ENCODE measurements at places on chromosomes 16 and 17.

DNA sequence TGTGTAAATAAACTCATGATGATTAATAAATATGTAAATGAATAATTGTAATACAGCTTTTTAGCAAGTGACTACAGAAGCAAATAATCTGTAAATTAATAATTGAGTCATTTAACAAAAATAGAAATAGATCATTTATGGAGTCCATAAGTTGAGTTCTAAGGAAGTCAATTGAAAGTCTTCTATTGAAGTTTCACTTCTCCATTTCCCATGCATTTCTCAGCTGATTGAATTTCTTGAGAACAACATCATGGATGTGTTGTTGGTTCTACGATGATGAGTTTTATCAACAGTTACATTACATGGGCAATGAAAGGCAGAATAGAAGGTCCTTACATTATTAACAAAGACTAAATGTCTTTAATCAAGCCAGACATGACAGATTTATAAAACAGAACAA, 290.4 kb downstream of the MAP2K6 start:
- no peak for DNase-seq

- DNase-seq = no peak
These were observed 283.1 kb upstream of the TNRC6C start for GRCh38 chr17:77675411-77675810.

- no peak for DNase-seq
These were observed 30.0 kb downstream of the WFDC1 start for GRCh38 chr16:84324434-84325262.

DNA sequence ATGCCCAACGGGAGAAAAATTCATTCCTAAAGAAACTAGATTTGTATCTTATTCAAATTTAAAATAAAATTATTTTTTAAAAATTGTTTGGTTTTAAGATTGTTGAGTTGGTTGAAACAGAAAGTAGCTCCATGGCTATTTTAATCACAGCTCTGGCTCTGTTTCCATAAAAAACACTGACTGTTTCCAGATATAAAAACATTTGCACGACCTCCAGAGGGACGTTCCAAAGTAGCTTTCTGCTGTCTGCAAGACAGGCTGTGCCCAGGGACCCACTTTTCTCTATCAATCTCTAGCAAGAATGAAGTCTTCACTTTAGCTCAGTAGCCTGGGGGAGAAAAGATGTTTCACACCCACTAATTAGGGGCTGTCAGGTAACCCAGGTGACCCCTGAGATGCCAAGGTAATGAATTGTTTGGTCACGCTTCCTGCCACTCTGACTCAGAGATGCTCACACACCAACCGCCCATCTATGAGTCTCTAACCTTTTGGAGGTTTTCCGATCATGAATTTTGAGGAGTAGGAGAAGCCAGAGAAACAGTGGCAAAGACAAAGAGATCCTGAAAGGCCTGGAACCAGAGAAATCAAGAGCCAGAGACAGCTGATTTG, 220.1 kb upstream of the SOX9 start:
- DNase-seq = no peak

GRCh38 chr17:39236981-39237441, 11.3 kb upstream of the STAC2 start:
- DNase-seq = no peak

GRCh38 chr16:35642322-35642835, 2183.0 kb downstream of the TP53TG3F start:
- DNase-seq = no peak

DNA sequence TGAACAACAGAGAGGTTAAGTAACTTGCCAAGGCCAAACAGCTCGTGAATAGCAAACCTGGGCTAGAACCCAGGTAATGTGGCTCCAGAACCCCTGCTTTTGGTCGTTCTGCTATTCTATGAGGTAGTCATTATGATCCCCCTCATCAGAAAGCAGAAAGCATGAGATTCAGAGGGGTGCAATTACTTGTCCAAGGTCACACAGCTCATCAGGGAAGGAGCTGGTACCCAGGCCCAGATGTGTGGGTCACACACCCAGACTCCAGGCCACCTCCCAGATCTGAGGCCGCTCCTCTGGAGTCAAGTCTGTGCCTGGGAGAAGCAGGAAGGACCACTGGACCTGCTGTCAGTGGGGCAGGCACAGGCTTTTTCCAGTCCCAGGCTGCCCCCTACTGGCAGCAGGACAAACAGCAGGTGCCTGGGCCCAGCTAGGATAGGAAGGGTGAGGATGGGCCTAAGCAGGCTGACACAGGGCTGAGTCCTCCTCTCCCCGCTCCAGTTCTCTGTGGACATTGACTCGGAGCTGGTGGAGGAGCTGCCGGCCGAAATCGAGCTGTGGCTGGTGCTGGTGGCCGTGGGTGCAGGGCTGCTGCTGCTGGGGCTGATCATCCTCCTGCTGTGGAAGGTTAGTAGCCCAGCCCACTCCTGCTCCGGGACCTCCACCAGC, 7.8 kb upstream of the PDK2 start:
- DNase-seq = peak; percentile 81

- DNase-seq = no peak
These were observed 3.2 kb downstream of the MPV17L start for GRCh38 chr16:15398618-15399316.

DNA sequence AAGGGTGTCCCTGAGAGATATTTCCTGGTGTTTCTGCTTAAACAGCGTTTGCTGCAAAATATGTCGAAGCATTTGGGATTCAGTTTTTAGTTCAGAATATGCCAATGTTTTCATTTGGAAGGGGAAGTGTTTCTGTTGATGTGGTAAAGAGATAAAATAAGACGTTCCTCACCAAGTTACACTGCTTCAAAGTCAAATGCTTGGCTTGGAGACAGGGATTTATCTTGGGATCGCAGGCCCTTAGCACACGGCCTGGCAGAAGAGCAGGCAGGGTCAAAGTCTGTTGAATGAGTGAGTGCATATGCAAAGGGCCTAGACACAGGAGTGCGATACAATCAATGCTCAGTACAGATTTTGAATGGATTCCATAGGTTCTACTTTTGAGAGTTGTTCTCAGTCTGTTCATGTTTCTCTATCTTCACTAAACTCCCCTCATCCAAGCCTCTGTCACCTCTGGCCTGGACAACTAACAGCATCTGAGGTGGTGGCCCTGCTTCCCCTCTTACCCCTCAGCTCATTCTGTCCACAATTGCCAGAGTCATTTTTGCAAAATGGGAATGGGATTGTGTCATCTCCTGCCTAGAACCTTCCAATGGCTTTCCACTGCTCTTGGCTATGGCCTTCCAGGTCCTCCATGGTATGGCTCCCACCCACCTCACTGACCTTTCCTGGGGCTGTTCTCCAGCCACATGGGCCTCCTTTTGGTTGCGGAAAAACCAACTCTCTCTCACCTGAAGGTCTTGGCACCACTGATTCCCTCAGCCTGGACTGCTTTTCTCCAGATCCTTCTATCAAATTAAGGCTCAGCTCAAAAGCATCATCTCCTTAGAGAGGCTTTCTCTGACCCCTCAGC, 3.2 kb downstream of the DEXI start:
- DNase-seq = no peak

GRCh38 chr17:50325906-50326305, 20.0 kb upstream of the XYLT2 start:
- no peak for DNase-seq

DNA sequence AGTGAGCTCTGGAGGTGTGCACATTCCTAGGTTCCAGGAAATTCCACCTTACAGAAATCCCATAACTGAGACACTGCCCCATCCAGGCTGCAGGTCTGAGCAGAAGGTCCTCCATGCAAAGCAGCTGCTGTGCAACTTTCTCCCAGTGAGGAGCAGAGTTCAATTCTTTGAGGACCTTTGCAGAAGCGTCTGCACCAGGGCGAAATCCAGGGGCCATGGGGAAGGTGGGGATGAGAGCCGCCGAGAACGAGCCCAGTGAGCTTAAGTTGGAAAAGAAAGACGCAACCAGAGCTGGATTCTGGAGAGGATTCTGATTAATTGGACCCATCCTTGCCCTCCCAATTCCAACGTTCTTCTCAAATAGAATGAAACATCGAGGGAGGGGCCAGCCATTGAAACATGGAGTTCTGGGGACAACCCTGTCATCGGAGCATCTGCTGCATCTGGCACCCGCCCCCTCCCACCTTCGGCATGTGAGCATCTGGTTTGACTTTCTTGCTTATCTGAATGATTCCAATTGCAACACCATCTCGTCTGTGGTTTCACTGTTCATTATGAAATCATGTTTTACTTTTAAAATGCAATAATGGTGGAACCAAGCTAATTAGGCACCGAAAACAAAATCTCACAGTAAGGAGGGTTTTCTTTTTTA, 190.6 kb upstream of the FOXF1 start:
- peak; percentile 12 for DNase-seq

DNA sequence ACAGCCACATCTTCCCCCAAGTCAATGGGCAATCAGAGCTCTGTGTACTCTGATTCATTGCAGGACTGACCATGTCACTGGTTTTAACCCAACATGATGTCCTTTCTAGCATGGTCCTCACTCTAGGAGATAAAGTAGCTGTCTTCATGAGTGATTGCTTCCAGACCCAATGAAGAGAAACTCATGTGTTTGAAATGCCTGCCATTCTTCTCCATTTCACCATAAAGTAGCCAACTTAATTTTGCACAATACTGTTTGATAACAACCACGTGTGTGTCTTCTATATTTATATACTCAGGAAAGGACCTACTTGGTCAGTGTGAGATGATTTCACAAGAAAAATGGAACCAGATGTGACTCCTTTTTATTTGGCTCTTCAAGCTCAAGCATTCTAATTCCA, 172.5 kb downstream of the AXIN2 start:
- DNase-seq = no peak

DNA sequence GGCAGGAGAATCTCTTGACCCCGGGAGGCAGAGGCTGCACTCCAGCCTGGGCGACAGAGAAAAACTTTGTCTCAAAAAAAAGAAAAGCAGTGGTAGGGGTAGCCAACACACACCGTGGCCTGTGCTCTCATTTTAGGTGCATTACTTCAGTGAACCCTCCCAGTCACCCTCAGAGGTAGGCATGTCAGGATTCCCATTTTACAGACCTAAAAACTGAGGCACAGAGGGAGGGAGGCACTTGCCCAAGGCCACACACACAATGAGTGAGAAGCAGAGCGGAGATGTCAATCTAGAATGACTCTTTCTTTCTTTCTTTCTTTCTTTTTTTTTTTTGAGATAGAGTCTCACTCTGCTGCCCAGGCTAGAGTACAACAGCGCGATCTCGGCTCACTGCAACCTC, 5.2 kb downstream of the COTL1 start:
- DNase-seq = no peak

DNA sequence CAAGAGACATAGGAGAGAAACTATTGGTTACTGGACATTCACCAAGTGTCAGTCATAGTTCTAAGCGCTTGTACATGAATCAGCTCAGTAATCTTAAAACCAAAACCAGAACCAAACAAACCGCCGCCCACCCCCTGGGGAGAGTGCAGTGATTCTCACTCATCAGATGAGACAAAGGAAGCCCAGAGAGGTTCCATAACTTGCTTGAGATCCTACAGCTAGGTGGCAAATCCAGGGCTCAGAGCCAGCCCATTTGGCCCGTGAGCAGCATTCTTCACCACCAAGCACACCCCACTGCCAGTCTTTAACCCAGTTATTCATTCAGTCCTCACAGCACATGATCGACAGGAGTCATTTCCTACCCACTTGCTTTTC, 37.2 kb upstream of the RGS9 start:
- peak; percentile 90 for DNase-seq

DNA sequence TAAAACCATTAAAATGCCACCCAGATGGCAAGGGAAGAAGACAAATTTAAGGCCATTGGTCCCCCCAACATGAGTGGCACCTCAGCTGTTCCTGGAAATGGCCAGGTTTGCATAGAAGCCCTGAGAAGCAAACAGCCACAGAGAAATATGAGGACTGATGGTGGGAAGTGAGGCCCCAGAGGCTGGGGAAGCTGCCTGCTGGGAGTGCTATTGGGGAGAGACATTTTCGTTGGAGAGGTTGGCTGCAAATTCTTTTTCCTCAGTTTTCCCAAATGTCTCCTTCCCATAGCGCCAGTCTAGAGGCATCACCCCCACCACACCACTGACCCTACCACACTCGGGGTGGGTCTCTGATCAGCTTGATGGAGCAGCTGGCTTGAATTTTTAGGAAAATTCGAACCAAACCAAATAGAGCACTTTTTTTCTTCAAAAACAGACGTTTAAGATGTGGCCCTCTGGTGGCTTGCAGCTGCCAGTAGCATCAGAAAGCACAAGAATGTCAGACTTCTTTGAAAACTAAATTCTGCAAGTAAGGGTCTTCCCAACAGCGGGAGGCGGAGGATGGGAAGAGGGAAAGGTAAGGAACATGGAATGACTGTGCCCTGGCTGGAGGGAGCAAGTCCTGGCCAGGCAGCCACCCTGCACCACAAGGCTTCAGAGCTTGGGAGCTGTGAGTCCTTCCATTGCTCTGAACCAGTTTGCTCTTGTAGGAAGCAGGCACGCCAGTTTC, 13.2 kb upstream of the SLC12A3 start:
- no peak for DNase-seq

GRCh38 chr17:76820561-76820960, 47.6 kb upstream of the MGAT5B start:
- no peak for DNase-seq

GRCh38 chr17:14903854-14904253, 361.3 kb downstream of the PMP22 start:
- no peak for DNase-seq

DNA sequence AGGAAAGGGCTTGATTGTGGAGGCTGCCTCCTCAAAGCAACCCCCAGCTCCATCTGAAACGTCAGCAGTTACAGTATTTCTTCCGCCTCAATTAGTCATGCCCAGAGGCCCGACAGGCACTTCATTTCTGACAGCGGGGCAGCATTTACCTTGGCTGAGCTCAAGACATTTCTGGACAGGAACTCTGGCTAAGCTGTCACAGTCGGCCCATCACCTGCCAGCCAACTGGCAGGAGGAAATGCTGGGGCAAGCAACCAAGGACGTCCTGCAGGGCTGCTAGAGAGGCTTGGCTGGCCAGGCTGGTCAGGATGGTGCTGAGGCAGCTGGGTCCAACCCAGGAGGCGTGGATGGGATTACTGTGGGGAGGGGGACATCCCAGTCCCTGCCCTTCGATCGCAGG, 27.8 kb downstream of the PLXDC1 start:
- DNase-seq = no peak

GRCh38 chr16:50547340-50548124, 664 bp upstream of the NKD1 start:
- DNase-seq = peak; percentile 65

- no peak for DNase-seq
These were observed 15.0 kb downstream of the SLC7A5 start for GRCh38 chr16:87854053-87854906.

- no peak for DNase-seq
These were observed 81.7 kb downstream of the LMF1 start for GRCh38 chr16:888901-889570.

DNA sequence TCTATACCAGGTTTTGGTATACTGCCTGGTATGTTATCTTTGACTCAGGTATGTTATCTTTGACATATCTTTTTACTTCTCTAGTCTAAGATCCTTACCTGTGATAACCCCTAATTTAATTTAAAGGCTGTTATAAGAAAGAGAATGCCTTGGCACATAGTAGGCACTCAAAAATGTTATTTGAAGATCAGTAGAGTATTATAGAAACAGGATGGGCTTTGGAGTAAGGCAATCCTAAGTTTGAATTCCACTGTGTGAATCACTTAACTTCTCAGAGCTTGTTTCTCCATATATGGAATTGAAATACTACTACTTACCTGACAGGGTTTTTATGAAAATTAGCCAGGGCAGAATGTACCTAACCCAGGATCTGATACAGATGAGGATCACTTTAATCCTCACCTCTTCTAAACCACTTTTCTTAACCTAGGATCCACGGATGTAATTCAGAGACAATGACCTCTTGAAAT, 1.2 kb downstream of the BRIP1 start:
- DNase-seq = no peak
